Vein endothelial cell (primary cell): ENCODE measurements at places on chromosomes 11 and 22. TPM values are rescaled to one million over a fixed set of nuclear protein-coding genes. Genes with fewer than 3 reads are reported as not detected.

Gene MRTFA
- 35.3 and 41.2 TPM in 2 replicates for total RNA-seq

Gene ESRRA
- 40.7 and 50.0 TPM in 2 replicates for total RNA-seq

Gene SPTBN2
- 31.9 and 54.9 TPM in 2 replicates for total RNA-seq

Gene SLC29A2
- 0.65 and 0.67 TPM in 2 replicates for total RNA-seq

Gene OR5B21
- total RNA-seq: not detected in 2 replicates

Gene LUZP2
- under 0.01 TPM in 1 of 2 replicates, not detected in the other for total RNA-seq

Gene MAPK11
- total RNA-seq: 25.5 and 38.5 TPM in 2 replicates

Gene PHETA2
- 14.6 and 24.2 TPM in 2 replicates for total RNA-seq

Gene RIMBP3C
- 0.19 TPM in 1 of 2 replicates, not detected in the other for total RNA-seq

Gene ZW10
- total RNA-seq: 22.2 and 31.0 TPM in 2 replicates

Gene NPAT
- 20.6 and 22.1 TPM in 2 replicates for total RNA-seq

Gene TREH
- not detected in 2 replicates for total RNA-seq

Gene FOSL1
- 32.1 and 39.5 TPM in 2 replicates for total RNA-seq

Gene TEF
- 3.9 and 5.2 TPM in 2 replicates for total RNA-seq

Gene DUSP8
- 0.57 and 1.3 TPM in 2 replicates for total RNA-seq

Gene GAS2L1
- total RNA-seq: 27.2 and 38.2 TPM in 2 replicates

Gene TRABD
- total RNA-seq: 29.2 and 35.3 TPM in 2 replicates

Gene SOX10
- not detected in 2 replicates for total RNA-seq

Gene SAC3D1
- total RNA-seq: 9.3 and 12.4 TPM in 2 replicates

Gene EED
- total RNA-seq: 11.1 and 16.9 TPM in 2 replicates

Gene ZP1
- not detected in 2 replicates for total RNA-seq

Gene NAALAD2
- total RNA-seq: 0.29 TPM in 1 of 2 replicates, not detected in the other

Gene SCARF2
- total RNA-seq: 11.0 and 16.3 TPM in 2 replicates

Gene OR52A1
- total RNA-seq: not detected in 2 replicates

Gene TMPRSS13
- not detected in 2 replicates for total RNA-seq

Gene DCDC1
- under 0.01 TPM in 2 replicates for total RNA-seq

Gene PIK3IP1
- total RNA-seq: 9.0 and 19.9 TPM in 2 replicates

Gene APOC3
- total RNA-seq: not detected in 2 replicates

Gene POLA2
- total RNA-seq: 11.3 and 13.4 TPM in 2 replicates

Gene CDC42BPG
- total RNA-seq: 0.33 and 0.38 TPM in 2 replicates

Gene MYH9
- 1,027 and 1,261 TPM in 2 replicates for total RNA-seq

Gene AQP11
- total RNA-seq: 0.19 and 0.33 TPM in 2 replicates

Gene HEPHL1
- total RNA-seq: under 0.01 TPM in 2 replicates

Gene SOX6
- total RNA-seq: 0.67 and 1.6 TPM in 2 replicates

Gene APOL5
- not detected in 2 replicates for total RNA-seq

Gene PHLDA2
- 7.2 and 8.8 TPM in 2 replicates for total RNA-seq

Gene DLG2
- total RNA-seq: 0.65 and 0.67 TPM in 2 replicates

Gene FAT3
- total RNA-seq: 0.10 and 0.33 TPM in 2 replicates

Gene OR51B5
- total RNA-seq: not detected in 2 replicates

Gene ANO5
- total RNA-seq: 0.38 and 0.65 TPM in 2 replicates

Gene OR10D3
- total RNA-seq: not detected in 2 replicates

Gene SNAP29
- total RNA-seq: 9.7 and 13.4 TPM in 2 replicates

Gene OR2D2
- total RNA-seq: 0.48 TPM in 1 of 2 replicates, not detected in the other

Gene APOBEC3B
- total RNA-seq: 0.98 and 2.9 TPM in 2 replicates
